Activated CD8-positive, alpha-beta T cell treated with anti-CD3 and anti-CD28 coated beads for 36 hours (primary cell): ENCODE measurements at places on chromosomes 5 and 9. TPM values are rescaled to one million over a fixed set of nuclear protein-coding genes. Genes with fewer than 3 reads are reported as not detected.
A peak's percentile ranks its signal among the peaks of the same experiment; 100 is the strongest.

Gene PRSS3
- not detected for total RNA-seq

Gene PCDHGA12
- not detected for total RNA-seq

Gene SHISAL2B
- total RNA-seq = not detected

Gene MYORG
- total RNA-seq = 4.1 TPM

Gene PCA3
- not detected for total RNA-seq

Gene MLANA
- total RNA-seq = not detected

GRCh38 chr9:4831119-4831518 is 38.4 kb downstream of the RCL1 start:
- no peaks in the 10 kb centered on the region for H3K27me3 ChIP-seq
- DNase-seq = no peak
- no peak overlapping the region for H3K4me3 ChIP-seq
- H3K4me1 ChIP-seq = peaks cover 33% of the 10 kb centered on the region
- H3K27ac ChIP-seq = no peak overlapping the region

- H3K4me3 ChIP-seq = no peak overlapping the region
- H3K36me3 ChIP-seq = no peaks in the 10 kb centered on the region
Observed at GRCh38 chr5:175746851-175747250, 89.0 kb downstream of the HRH2 start.

DNA sequence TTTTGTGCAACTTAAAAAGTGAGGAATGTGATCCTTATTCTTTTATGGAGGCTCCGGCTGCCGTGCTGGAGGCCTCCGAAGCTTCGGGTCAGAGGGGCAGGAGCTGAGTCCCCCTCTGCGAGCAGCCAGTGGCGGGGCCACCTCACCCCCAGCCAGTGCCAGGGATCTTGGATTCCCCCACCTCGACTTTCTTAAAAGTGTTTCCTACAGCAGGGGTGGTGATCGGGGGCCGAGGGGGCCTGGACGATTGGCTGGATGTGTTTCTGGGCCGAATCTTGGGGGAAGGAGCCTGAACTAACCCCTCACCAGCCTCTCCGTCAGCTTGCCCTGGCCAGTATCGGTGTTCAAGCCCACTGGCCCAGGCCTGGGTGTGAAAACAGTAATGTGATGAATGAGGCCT is 92.2 kb upstream of the LMX1B start:
- H3K27me3 ChIP-seq = peaks cover 38% of the 10 kb centered on the region
- no peak overlapping the region for H3K27ac ChIP-seq
- H3K4me3 ChIP-seq = no peak overlapping the region
- DNase-seq = no peak
- H3K4me1 ChIP-seq = peaks cover 44% of the 10 kb centered on the region
- no peaks in the 10 kb centered on the region for H3K36me3 ChIP-seq

- no peak overlapping the region for H3K27ac ChIP-seq
- H3K4me3 ChIP-seq = no peak overlapping the region
- no peaks in the 10 kb centered on the region for H3K27me3 ChIP-seq
- DNase-seq = no peak
Observed at GRCh38 chr9:112051812-112052211, 123.3 kb downstream of the SUSD1 start.

DNA sequence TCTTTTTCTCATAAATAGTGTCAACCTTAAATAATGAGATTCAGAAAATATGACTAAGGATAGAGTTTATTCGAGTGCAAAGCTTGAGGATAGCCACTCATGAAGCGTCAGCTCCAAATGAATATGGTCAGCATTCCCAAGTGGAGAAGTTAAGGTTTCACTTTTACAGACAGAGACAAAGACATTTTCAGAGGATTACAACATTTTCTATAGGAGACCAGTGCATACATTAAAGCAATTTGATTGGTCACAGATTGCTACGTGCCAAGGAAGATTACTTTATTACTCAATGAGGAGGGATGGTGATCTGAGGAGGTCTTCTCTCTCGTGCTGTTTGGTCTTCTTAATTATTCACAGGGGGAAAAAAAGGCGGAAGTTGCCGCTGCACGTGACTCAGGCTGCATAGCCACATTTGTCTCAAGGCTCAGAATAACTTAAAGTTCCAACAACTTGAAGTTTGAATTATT is 60.1 kb upstream of the SPATA31C2 start:
- peaks cover 7% of the 10 kb centered on the region for H3K27me3 ChIP-seq
- H3K27ac ChIP-seq = no peak overlapping the region
- no peak for DNase-seq

- H3K4me3 ChIP-seq = no peak overlapping the region
- peak; percentile 25 for DNase-seq
- peaks cover 5% of the 10 kb centered on the region for H3K4me1 ChIP-seq
Observed at GRCh38 chr9:101586651-101587050, 8.1 kb downstream of the PPP3R2 start.

DNA sequence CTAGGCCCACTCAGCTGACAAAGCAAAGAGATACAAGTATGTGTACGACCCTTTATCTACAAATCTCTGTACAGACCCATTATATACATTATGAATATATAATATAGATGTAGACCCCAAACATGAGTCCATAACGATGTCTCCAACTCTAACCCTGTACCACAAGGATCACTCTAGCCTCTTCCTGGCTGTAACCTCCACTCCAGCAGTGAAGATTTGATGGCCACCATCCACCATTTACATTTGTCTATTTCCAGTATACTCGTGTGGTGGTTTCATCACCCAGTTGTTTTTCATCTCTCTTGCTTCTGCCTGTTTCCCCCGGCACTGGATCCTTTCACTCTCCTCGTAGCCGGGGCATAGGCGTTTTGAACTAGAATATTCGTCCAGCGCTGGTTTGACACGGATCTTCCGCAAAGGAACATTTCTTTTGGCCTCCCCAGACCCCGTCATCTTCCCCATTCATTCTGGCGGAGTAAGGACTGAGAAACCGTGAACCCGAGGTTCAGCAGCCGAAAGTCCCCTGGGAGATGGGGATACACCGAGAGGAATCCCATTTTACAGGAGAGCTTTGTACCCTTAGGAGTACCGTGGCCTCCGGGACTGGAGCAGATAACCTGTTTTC is 828 bp upstream of the TRIO start:
- peaks cover 8% of the 10 kb centered on the region for H3K4me1 ChIP-seq
- no peak for DNase-seq
- H3K4me3 ChIP-seq = peak overlapping the region; percentile 77
- H3K27me3 ChIP-seq = peaks cover 47% of the 10 kb centered on the region
- no peaks in the 10 kb centered on the region for H3K36me3 ChIP-seq
- no peak overlapping the region for H3K27ac ChIP-seq

GRCh38 chr5:78541086-78541654 is 107.4 kb downstream of the LHFPL2 start:
- no peaks in the 10 kb centered on the region for H3K4me1 ChIP-seq
- no peak for DNase-seq
- no peaks in the 10 kb centered on the region for H3K36me3 ChIP-seq

- H3K4me1 ChIP-seq = no peaks in the 10 kb centered on the region
- no peak for DNase-seq
- H3K27me3 ChIP-seq = peaks cover 5% of the 10 kb centered on the region
Observed at GRCh38 chr5:58108511-58108910, 351.4 kb downstream of the PLK2 start.

DNA sequence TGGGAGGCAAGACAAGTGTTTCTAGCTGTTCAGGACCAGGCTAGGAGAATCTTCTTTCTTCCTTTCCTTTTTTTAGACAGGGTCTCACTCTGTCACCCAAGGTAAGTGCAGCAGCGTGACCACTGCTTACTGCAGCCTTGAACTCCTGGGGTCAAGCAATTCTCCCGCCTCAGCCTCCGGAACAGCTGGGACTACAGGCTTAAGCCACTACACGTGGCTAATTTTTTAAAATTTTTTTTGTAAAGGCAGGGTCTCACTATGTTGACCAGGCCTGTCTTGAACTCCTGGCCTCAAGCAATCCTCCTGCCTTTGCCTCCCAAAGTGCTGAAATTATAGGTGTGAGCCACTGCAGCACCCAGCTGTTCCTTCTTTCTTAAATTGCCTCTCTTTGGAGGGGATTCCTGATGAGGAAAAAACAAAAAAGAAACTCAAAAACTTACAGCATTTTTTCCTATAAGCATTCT is 53.1 kb downstream of the LHFPL2 start:
- H3K4me3 ChIP-seq = no peak overlapping the region
- peaks cover 5% of the 10 kb centered on the region for H3K27me3 ChIP-seq
- H3K27ac ChIP-seq = no peak overlapping the region
- DNase-seq = no peak
- H3K4me1 ChIP-seq = no peaks in the 10 kb centered on the region
- no peaks in the 10 kb centered on the region for H3K36me3 ChIP-seq

GRCh38 chr5:88698290-88698689 is 184.7 kb downstream of the MEF2C start:
- H3K4me3 ChIP-seq = no peak overlapping the region
- peaks cover 50% of the 10 kb centered on the region for H3K27me3 ChIP-seq
- H3K36me3 ChIP-seq = no peaks in the 10 kb centered on the region
- H3K4me1 ChIP-seq = no peaks in the 10 kb centered on the region

GRCh38 chr5:1542781-1543180 is 19.0 kb upstream of the LPCAT1 start:
- H3K27ac ChIP-seq = no peak overlapping the region
- no peak overlapping the region for H3K4me3 ChIP-seq
- no peaks in the 10 kb centered on the region for H3K36me3 ChIP-seq

- no peaks in the 10 kb centered on the region for H3K36me3 ChIP-seq
- no peaks in the 10 kb centered on the region for H3K27me3 ChIP-seq
- H3K4me3 ChIP-seq = no peak overlapping the region
- no peak for DNase-seq
- no peaks in the 10 kb centered on the region for H3K4me1 ChIP-seq
Observed at GRCh38 chr5:125336401-125336800, 590.0 kb upstream of the ZNF608 start.

- peaks cover 36% of the 10 kb centered on the region for H3K36me3 ChIP-seq
- peaks cover 54% of the 10 kb centered on the region for H3K4me1 ChIP-seq
- peak overlapping the region; percentile 92 for H3K4me3 ChIP-seq
- H3K27me3 ChIP-seq = no peaks in the 10 kb centered on the region
- no peak for DNase-seq
Observed at GRCh38 chr5:111511174-111511830, 1.0 kb downstream of the STARD4 start.

DNA sequence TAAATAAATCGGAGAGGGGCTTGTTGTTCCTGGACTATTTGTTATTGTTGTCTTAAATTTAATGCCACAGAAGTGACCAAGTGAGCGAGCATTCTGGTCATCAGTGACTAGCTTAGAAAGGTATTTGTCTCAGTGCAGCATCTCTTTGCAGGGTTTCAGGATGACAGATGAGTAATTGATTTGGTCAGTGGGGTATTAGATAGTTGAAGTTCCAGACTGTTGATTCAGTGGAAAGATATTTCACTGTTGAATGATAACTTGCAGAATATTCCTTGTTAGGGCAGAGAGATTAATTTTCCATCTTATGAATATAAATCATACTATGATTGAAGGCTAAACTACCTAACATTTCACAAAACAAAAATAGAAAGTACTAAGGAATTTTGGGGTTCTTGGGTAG is 122.4 kb downstream of the TRIO start:
- H3K36me3 ChIP-seq = no peaks in the 10 kb centered on the region
- DNase-seq = no peak
- H3K27me3 ChIP-seq = peaks cover 17% of the 10 kb centered on the region
- H3K27ac ChIP-seq = no peak overlapping the region
- peaks cover 10% of the 10 kb centered on the region for H3K4me1 ChIP-seq

GRCh38 chr9:34253460-34253837 is 74.6 kb downstream of the UBAP1 start:
- no peak for DNase-seq
- H3K36me3 ChIP-seq = peaks cover 20% of the 10 kb centered on the region
- H3K27me3 ChIP-seq = no peaks in the 10 kb centered on the region
- no peak overlapping the region for H3K4me3 ChIP-seq
- peaks cover 12% of the 10 kb centered on the region for H3K4me1 ChIP-seq
- H3K27ac ChIP-seq = no peak overlapping the region

DNA sequence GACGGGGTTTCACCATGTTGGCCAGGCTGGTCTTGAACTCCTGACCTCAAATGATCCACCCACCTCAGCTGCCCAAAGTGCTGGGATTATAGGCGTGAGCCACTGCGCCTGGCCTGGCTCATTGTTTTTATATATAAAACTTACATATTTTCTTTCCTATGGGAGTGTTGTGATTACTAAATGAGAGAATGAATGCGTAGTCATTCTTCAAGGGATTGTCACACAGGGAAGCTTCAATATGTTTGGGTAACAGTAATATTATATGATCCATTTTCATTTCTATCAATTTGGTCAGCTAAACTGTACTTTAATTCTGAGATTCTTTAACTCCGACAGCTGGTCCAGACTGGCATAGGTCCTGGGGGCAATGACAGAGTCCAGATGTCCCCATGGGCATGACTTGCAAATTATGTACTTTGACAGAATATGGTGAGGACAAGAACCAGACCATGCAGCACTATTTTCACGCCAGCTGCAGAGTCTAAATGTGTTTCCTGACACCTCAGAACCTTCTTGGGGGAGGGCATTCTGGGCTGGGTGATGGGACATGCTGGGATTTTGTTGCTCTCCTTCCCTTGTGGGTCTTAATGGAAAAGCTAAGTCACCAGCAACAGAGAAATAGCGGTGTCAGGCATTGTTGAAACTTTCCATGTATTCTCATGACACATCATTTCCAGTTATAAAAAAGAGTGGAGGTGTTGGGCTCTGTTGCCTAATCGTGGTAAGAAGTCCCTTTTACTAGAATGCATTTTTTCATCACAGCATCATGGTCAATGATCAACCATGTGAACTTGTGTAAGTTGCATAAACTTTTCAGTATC is 40.9 kb upstream of the TNC start:
- peaks cover 9% of the 10 kb centered on the region for H3K27me3 ChIP-seq
- H3K4me3 ChIP-seq = no peak overlapping the region
- no peak for DNase-seq
- H3K36me3 ChIP-seq = no peaks in the 10 kb centered on the region
- no peak overlapping the region for H3K27ac ChIP-seq
- H3K4me1 ChIP-seq = peaks cover 7% of the 10 kb centered on the region

GRCh38 chr9:79796411-79796810 is 224.6 kb downstream of the TLE4 start:
- H3K4me1 ChIP-seq = no peaks in the 10 kb centered on the region
- no peaks in the 10 kb centered on the region for H3K27me3 ChIP-seq
- no peak for DNase-seq
- H3K27ac ChIP-seq = no peak overlapping the region

GRCh38 chr5:16788957-16789356 is 147.1 kb downstream of the MYO10 start:
- DNase-seq = no peak
- peaks cover 2% of the 10 kb centered on the region for H3K27me3 ChIP-seq
- H3K4me3 ChIP-seq = no peak overlapping the region

GRCh38 chr9:99368341-99369326 is 146.6 kb downstream of the SEC61B start:
- peak overlapping the region; percentile 50 for H3K4me3 ChIP-seq
- H3K4me1 ChIP-seq = peaks cover 18% of the 10 kb centered on the region
- no peaks in the 10 kb centered on the region for H3K36me3 ChIP-seq
- H3K27me3 ChIP-seq = peaks cover 25% of the 10 kb centered on the region
- H3K27ac ChIP-seq = peak overlapping the region; percentile 12

- peaks cover 9% of the 10 kb centered on the region for H3K4me1 ChIP-seq
- no peak overlapping the region for H3K4me3 ChIP-seq
- H3K27me3 ChIP-seq = peaks cover 11% of the 10 kb centered on the region
- no peaks in the 10 kb centered on the region for H3K36me3 ChIP-seq
Observed at GRCh38 chr5:10559871-10560270, 4.0 kb upstream of the ANKRD33B start.

- peaks cover 5% of the 10 kb centered on the region for H3K27me3 ChIP-seq
- no peak for DNase-seq
- peaks cover 6% of the 10 kb centered on the region for H3K4me1 ChIP-seq
- H3K4me3 ChIP-seq = no peak overlapping the region
- H3K27ac ChIP-seq = no peak overlapping the region
Observed at GRCh38 chr9:114315723-114316363, 7.1 kb upstream of the ORM1 start.

- no peak overlapping the region for H3K4me3 ChIP-seq
- no peak overlapping the region for H3K27ac ChIP-seq
- peaks cover 19% of the 10 kb centered on the region for H3K4me1 ChIP-seq
- H3K27me3 ChIP-seq = peaks cover 3% of the 10 kb centered on the region
Observed at GRCh38 chr9:120970244-120970643, 43.6 kb upstream of the TRAF1 start.
